Activated T-cell treated with anti-CD3 and anti-CD28 coated beads, Interleukin-2, amount 50 U/mL, for 1 hour (primary cell): ENCODE measurements at places on chromosomes 16 and 17.

DNA sequence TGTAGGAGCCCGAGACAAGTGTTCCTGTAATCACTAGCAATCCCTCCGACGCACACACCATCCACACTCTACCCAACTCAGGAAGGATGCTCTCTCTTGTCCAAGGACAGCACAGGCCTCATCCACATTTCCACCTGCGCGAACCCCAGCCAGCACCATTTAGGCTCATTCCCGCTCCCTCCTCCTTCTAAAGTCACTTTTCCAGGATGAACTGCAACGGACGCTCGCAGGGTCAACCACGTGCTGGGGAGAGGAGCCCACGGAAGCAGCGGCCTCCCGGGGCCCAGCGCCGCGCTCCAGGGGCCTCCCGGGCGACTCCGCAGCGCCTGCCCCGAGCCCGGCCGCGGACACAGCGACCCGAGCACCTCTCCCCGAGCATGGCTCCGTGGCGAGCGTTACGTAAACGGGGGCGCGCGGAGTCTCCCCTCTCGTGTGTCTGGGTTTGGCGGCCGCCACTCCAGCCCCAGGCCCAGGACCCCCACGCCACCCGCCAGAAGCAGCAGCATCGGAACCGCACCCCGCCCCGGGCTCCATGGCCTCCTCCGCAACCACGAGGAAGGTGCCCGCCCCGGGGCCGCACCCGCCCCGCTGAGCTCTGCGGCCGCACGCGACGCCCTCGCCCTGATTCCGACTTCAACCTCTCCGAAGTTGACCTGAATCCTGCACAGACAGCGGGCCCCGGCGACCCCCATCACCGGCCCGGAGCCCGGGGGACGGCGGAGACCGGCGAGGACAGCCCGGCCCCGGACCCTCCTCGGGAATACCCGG is 668 bp downstream of the USP36 start:
- DNase-seq = peak; percentile 60

- DNase-seq = no peak
Measured at GRCh38 chr17:14918540-14918939, 346.6 kb downstream of the PMP22 start.

DNA sequence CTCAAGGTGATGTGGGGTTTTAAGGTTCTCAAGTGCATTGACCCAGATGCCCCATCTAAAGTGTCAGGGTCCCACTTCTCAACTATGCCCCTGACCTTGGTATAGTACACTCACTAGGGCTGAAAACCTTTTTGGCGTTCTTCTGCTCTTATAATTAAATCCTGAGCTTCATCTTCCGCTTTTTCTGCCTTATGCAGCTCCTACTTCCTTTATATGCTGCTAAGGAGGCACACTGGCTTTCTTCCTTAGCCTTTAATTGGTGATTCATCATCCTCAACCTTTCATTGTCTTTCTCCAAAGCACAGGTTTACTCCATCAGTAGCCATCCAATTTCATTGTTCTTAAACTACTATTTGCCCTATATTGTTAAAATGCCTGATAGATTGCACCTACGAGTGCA is 5.3 kb upstream of the NF1 start:
- DNase-seq = no peak

GRCh38 chr16:11493531-11493929 is 93.2 kb downstream of the LITAF start:
- no peak for DNase-seq

DNA sequence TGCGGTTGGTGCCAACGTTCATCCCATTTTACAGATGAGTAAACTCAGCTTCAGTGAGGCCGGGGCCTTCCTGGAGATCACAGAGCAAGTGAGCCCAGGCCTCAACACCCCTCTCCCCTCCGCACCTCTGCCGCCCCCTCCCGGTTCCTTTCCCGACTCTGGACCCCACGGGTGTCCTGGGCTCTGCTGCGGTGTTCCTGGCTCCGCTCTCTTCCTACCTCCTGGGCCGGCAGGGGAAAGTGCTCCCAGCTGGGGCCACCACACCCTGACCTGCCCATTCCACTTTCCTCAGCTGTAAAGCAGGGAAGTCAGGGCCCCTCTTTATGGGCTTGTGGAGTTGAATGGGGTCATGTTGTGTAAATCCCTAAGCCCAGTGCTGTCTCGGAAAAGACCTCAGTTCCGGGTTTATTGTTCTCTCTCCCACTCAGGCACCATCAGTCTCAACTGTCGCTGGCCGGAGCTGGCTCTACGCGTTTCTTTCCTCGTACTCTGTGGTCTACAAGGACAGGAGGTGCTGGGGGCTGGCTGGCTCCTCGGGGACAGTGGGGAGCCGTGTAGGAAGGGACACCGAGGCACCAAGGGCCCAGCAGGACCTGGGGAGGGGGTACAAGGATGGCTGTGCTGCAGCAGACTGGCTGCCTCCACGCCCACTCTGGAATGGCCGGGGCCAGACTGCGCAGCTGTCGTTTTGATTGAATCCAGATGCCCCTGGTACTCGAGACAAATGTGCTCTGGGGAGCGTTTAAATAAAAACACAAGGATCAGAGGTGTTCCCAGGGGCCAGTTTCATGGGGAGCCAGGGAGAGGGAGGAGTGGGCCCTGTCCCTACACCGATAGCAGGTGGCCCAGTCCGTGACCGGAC is 21.7 kb upstream of the ACSF3 start:
- DNase-seq = no peak

- no peak for DNase-seq
Measured at GRCh38 chr17:76238847-76239537, 1.3 kb downstream of the RNF157 start.

GRCh38 chr17:57370037-57370581 is 113.8 kb downstream of the MSI2 start:
- no peak for DNase-seq

GRCh38 chr16:74700116-74700437 is 585 bp downstream of the MLKL start:
- peak; percentile 31 for DNase-seq

DNA sequence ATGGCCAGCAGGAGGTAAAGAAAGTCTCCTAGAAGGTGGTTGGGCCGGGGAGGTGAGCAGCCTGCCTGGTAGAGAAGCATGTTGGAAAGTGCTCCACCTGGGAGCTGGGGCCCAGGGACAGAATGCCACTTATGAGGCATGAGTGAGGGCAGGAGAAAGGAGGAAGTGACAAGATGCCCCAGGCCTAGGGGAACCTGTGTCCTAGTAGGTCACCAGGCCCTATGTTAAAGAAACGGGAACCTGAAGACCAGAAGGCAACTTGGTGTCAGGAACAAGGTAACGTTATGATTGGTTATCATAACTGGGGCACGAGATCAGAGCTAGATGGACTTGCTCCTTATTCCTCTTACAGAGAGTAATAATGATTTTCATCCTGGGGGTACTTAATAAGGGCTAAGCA is 34.3 kb downstream of the PITPNC1 start:
- no peak for DNase-seq

- DNase-seq = no peak
Measured at GRCh38 chr17:77164483-77165091, 23.8 kb downstream of the SEC14L1 start.

GRCh38 chr16:86891121-86891520 is 312.8 kb downstream of the FOXL1 start:
- DNase-seq = no peak

GRCh38 chr17:74042744-74043486 is 160.6 kb upstream of the RPL38 start:
- no peak for DNase-seq

GRCh38 chr16:79130616-79131015 is 469.9 kb downstream of the MAF start:
- no peak for DNase-seq

- DNase-seq = no peak
Measured at GRCh38 chr16:47519037-47519436, 57.9 kb downstream of the PHKB start.
